ENCODE measurements at places on chromosomes 7 and 10.

DNA sequence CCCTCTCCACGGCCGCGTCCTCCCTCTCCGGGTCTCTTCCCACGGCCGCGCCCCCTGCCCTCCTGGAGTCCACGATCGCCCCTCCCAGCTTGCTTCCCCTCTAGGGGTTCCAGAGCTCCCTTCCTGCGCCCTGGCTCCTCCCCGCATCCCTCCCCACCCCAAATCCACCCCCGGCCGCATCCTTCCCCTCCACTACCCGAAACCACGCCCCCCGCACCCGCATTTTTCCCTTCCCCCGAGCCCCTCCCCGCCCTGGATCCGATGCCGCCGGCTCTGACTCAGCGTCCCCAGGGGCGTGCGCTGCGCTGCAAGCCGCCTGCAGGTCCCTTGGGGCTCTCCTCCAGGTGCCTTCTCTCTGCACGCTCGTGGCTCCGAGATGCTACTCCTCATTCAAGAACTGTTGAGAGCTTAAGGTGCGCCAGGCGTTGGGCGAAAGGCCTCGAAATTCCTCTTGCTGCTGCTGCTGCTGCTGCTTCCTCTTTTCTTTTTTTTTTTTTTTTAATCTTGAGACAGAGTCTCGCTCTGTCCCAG is 372 bp upstream of the TMEM130 start:
- DNase-seq = no peak

GRCh38 chr10:61961278-61961677 is 59.8 kb downstream of the ARID5B start:
- no peak for DNase-seq

DNA sequence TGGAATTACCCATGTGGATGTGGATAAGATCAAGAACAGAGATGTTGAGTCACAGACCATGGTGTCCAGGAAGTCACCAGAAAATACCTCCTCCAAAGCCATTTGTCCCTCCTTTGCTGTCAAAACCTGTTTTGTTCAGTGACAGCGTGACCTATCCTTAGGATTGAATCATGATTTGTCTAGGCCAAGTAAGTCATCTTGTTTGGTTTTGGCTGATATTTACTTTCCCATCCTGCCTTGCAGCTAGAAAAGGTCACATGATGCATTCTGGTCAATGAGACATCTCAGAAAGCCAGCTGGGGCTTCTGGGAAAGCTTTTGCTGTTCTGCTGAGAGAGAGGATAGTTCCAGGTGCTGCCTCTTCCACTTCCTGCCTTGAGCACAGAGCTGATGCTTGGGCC is 225.3 kb upstream of the ZMIZ1 start:
- no peak for DNase-seq

DNA sequence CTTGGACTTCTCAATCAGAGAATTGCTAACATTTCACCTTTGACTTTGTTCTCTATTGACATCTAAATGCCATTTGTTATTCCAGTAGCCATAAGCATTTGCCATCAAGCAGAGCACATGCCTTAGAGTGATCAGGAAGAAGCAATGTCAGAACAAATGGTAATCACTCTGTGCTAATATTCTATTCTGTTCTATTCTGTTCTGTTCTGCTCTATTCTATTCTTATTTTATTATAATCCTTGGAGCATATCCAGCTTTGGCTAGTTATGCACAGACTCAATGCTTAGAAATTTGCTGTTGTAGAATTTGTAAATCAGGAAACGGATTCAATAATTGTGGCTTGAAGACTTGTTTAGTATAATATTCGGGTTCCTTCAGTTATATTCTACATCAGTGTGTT is 175.4 kb downstream of the EXOC4 start:
- no peak for DNase-seq

GRCh38 chr7:77907281-77907680 is 108.7 kb downstream of the PHTF2 start:
- DNase-seq = no peak

GRCh38 chr7:121558288-121558687 is 162.2 kb upstream of the FAM3C start:
- no peak for DNase-seq

- no peak for DNase-seq
Observed at GRCh38 chr10:94780844-94781243, 18.4 kb downstream of the CYP2C19 start.

GRCh38 chr10:17488848-17489247 is 34.5 kb upstream of the ST8SIA6 start:
- no peak for DNase-seq

DNA sequence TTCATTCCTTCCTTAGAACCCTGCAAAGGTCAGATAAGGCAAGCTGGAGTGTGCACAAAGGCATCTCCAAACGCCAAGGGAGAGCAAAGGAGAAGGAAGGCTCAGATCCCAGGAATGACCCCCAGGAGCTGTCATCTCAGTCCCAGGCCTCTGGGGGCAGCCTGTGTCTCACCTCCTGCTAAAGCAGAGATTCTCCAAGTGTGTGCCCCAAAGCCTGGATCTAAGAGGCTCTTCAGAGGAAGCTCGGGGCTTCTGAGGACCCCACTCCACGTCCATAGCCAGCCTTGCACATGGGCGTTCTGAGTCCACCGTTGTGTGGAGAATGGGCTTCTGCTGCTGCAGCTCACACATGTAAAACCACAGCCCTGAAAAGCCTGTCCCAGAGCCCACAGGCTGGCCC is 5.1 kb upstream of the GRID1 start:
- no peak for DNase-seq

- DNase-seq = no peak
Observed at GRCh38 chr10:61487506-61487905, 34.3 kb upstream of the TMEM26 start.

GRCh38 chr10:86178401-86179152 is 188.0 kb downstream of the GRID1 start:
- DNase-seq = no peak

DNA sequence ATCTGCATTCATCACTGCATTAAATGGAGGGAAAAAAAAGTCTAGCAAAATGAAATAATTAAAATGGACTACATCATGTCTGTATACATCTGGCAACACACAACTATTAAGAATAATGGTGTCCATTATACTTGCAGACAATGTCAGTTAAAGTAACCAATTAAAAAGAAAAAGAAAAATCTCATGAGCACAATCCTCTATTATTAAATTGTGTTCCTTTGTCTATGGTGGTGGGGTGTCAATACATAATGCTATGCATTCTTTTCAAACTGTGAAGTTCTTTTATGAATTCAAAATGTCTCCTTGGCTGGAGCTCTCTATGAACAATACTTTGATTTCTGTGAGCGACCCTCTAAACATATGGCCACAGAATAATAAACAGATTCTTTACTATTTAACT is 63.5 kb downstream of the NRP1 start:
- DNase-seq = no peak

DNA sequence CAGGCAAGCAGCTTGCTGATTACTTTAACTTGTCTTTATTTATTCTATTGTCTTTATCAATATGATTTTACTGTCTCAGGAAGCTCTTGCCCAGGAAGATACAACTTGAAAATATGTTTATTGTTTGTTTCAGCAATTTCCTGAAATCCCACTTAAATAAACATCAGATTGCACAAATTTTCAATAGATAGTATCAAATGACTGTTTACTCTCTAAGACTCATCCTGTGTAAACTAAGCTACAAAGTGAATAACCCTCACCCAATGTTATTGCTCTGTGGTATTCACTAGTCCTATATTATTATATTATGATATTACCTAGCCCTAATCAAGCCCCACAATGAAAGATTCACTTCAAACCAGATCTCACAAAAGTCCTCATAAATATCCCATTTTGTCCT is 130.4 kb upstream of the HPS1 start:
- DNase-seq = no peak

GRCh38 chr7:149806726-149807125 is 31.4 kb upstream of the ZNF862 start:
- DNase-seq = no peak
